ENCODE measurements at places on chromosomes 1 and 21.

- peak; percentile 71 for DNase-seq
These were observed 1.8 kb downstream of the NIBAN1 start for GRCh38 chr1:184972315-184973055.

GRCh38 chr21:37615962-37616361, 249.4 kb downstream of the DYRK1A start:
- no peak for DNase-seq

DNA sequence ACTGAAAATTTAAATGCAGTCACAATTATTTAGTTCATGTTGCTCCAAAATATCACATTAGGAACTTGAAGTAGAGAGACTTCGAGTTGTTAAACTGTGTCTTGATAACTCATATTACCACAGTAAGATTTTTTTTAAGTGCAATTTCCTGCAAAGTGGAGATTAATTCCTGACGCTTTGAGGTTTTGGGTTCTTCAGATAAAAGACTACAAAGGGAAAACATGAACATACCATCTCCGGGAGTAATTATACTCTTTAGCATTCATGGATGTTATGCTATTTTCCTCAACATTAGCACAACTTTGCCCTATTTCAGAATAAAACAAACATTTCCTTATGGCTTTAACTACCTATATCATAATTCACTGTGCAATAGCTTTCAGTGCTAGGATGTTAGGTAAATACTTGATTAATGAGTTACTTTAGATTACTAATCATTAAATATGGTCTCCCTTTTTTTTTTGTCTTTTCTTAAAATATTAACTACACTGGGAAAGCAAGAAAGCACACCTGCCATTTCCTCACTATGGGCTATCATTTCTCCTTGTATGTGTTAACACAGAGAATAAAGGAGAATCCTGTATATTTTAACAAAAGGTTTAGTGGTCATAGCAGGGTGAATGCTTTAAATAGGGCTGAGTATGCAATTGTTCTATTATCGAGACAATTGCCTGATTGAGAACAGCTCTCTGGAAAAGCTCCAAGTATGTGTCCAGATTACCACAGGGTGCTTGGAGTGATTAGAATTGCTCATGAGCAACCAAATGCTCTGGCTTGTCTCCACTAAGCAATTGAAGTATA, 252.5 kb upstream of the C1orf105 start:
- peak; percentile 92 for DNase-seq

GRCh38 chr1:108644984-108645383, 15.9 kb downstream of the HENMT1 start:
- DNase-seq: no peak

DNA sequence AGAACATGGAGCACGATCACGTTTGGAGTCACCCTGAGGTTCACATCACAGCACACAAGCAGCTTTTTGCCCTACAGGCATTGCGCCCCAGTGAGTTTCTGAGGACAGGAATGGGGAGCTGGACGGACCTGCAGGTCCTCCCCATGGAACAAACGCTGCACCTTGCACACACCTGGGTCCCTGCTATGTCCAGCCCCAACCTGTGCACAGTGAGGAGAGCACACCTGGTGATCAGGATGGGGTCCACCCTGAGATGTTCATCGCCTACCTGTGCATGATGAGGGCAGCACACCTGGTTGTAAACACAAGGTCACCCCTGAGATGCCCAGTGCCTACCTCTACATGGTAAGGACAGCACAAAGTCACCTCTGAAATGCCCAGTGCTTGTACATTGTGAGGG, 45.9 kb downstream of the TCP10L start:
- no peak for DNase-seq

GRCh38 chr1:167726008-167726407, 4.2 kb downstream of the MPZL1 start:
- no peak for DNase-seq

- peak; percentile 1 for DNase-seq
These were observed 33.3 kb upstream of the PGBD5 start for GRCh38 chr1:230459465-230459864.

GRCh38 chr1:58785442-58786058, 1.7 kb upstream of the JUN start:
- peak; percentile 76 for DNase-seq

DNA sequence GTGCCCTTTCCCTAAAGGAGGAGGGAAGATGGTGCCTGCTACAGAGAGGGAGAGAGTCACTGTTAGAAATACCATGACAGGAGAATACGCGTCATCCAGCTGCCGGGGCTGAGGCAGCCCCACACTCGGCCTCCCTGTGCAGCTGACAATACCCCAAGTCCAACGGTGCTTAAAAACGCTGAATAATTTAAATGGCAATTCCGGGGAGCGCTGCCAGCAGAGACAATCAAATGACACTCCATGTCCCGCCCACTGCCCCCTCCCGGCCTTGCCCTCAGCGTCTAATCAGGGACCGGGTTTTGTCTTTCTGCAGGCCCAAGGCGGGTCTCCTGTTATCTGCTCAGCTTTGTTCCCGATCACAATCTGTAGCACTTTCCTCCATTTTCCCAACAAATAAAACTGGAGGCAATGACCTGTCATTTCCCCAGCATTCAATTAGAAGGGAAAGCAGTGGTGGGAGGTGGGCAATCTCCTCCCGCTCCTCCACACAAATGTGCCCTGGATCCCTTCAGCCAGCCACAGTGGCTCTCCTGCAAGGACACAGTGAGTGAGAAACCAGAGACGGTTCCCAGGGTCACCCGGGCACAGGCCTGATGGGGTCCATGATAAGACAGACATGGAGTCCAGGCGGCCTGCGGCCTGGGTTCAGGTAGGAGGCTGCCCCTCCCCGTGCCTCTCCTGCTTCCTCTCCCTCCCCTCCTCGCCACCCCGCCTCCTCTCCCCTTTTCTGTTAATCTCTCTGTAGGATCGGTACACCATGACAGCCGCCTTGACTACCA, 42.7 kb upstream of the AJAP1 start:
- DNase-seq: no peak

DNA sequence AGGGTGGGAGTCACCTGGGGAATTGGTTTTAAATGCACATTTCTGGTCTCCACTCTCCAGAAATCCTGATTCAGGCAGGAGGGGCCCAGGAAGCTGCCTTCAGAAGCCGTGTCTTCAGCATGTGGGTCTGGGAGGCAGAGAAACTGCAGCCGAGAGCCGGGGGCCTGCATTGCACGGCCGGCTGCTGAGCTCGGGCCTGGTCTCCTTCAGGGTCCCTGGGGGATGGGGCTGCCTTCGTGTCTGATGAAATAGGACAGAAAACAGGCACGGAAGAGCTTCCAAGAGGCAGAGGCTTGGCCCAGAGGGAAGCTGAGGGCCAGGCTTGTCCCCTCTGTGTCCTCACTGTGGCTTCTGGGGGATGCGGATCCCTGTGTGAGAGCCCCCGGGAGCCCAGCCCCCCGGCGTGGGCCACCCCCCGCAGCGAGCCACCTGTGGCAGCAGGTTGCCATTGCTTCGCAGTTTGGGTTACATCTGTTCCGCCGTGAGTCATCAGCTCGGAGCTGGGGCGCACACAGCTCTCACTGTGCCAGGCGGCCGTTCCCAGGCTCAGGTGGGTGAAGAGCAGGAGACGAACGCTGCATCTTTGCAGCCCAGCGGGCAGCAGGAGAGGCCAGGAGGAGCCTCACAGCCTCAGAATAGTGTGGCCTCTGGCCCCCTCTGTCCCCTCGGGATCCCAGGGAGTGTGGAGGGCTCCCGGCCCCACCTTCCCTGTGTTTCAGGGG, 72.4 kb downstream of the AJAP1 start:
- no peak for DNase-seq

- no peak for DNase-seq
These were observed 16.9 kb downstream of the MACO1 start for GRCh38 chr1:25447547-25447946.

- DNase-seq: no peak
These were observed 13.2 kb downstream of the PPP1R12B start for GRCh38 chr1:202361701-202362100.

DNA sequence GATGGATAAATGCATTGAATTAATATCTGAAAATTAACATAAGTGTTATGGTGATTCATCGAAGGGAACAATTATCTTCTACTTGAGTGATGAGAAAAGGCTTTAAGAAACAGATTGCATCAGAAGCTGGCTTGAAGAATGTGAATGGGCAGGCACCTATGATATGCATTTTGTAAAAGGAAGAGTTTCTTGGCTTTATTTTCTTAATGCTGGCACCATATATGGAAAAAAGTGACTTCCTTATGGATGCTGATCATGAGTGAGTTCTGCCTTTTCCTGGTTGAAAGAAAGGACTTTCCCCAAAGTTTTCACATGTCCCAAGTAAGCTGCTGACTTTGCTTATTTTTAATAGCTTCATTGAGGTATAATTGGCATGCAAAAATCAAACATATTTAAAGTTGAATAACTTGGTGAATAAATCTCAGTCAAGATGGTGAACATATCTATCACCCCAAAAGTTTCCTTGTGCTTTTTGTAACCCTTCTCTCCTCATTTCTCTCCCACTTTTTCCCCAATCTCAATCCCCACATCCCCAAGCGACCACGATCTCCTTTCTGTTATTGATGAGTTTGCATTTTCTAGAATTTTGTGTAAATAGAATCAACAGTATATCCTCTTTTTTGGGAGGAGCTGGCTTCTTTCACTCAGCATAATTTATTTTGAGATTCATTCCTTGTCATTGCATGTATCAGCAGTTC, 74.2 kb downstream of the SPATA46 start:
- peak; percentile 29 for DNase-seq

DNA sequence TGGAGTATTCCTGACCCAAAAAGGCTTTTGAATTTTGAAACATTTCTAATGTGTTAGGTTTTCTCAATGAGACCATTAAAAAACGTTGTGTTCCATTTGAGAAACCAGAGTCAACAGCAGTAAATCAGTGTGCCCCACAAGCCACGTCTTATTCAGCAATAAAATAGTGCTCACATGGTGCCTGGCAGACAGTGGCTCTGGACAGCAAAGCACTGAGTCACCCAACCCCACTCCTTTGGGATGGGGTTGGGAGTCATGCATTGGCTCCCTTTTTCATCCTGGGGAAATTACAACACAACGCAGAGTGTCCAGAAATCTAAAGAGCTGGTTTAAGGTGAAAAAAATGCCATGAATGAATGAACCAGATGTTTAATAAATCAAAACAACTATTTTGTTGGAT, 46.5 kb downstream of the KCNJ15 start:
- peak; percentile 100 for DNase-seq

GRCh38 chr1:157142201-157142600, 4.0 kb upstream of the ETV3 start:
- no peak for DNase-seq

DNA sequence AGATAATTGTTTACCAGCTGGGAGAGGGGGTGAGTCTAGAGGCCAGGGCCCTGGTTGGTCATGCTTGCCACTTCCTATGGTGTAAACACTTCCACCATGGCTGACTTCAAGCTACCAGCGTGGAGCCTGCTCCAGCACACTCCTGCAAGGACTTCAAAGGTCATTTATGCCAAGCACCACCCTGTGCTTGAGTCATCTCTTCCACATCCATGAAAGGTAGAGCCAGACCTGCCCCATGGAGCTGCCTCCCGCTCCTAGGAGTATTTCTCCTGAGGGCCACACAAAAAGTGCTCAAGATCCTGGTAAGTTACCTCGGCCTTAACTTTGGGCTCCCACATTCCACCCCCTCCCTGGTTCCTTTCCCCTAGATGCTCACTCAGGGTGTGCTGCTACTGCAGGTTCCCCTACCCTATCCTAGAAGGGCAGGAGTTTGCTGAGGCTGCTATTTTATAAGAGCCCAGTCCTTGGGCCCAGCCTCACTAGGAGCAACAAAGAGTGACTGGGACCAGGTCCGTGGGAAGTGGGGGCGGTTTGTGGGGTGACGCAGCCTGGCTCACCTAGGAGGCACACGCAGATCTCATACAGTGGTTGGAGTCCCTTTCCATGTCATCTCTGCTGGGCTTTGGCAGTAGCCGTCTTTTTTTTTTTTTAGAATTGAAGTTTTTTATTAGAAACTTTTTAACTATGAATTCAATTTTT, 2.4 kb downstream of the RAB7B start:
- DNase-seq: no peak

- DNase-seq: peak; percentile 80
These were observed 74.6 kb downstream of the DMRTA2 start for GRCh38 chr1:50348449-50349241.

DNA sequence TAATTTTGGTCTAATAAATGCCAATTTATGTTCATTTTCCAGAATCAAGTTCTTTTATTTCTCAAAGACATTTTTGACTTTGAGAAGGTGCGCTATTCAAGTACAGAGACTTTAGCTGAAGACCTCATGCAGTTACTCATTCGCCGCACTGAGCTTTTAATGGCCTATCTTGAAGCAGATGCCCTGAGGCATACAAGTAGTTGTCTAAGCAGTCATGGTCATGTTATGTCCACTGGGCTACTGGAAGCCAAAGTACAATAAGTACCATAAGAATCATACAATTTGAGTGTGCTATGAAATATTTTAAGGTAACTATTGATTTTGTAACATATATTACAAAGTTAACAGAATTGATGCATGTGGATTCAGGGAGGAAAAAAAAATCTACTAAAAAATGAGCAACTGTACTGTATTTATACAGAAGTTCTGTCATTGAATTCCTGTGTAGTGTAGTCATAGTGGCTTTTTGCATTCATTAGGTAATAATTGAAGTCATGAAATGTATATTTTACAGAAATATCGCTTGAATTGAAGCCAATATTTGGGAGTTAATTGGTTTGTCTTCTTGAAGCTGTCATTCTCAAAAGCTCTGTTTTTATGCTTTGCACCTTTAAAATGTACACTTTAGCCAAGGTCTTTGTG, 13.5 kb upstream of the NEXN start:
- DNase-seq: peak; percentile 36

- DNase-seq: peak; percentile 95
These were observed 89.5 kb downstream of the SCMH1 start for GRCh38 chr1:41152622-41153044.

- no peak for DNase-seq
These were observed 9.7 kb downstream of the HSD3B1 start for GRCh38 chr1:119516680-119517079.

DNA sequence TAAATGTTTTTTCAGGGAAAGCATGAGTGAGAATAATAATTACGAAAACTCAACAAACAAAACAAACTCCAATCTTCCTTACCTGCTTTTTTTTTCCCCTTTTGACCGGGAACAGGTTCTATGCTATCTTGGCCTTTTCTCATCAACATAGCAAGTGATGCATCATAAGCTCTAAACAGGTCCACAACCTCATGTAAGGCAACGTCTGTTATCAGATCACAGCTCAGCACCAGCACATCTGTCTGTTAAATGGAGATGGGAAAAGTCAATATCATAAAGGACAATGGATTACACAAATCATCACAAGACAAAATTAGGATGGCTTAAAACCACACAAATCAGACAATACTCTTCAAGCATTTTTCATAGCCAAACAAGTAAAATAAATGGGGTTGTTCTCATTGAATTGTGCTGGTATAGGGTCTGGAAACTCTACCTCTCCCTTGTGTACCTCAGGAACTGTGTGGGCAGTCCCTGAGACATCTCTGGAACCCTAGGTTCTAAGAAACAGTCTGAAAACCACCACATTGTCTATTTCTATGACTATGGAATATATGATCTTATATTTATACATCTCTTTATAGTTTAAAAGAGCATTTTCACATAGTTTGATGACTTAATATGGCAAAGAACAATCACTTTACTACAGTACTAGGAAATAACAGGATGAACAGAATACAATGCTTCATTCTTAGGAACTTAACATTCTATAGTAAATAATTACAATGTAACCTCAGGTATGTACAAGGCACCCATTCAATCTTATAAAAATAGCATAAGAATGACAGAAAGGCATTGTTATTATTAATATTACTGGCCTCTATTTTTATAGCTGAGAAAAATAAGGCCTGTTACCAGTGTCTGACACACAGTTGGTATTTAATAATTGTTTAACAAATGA, 44.7 kb downstream of the EIF2B3 start:
- DNase-seq: no peak

GRCh38 chr1:60281360-60281932, 207.9 kb upstream of the C1orf87 start:
- peak; percentile 50 for DNase-seq

- no peak for DNase-seq
These were observed 6.4 kb upstream of the AGL start for GRCh38 chr1:99843760-99844159.

Data from amniotic epithelial cell (primary cell).